Activated T-helper 9 cell treated with anti-CD3 and anti-CD28 coated beads, Interleukin-2, amount 50 U/mL, for 16 hours (primary cell): ENCODE measurements at places on chromosomes 2 and 18.
A peak's percentile ranks its signal among the peaks of the same experiment; 100 is the strongest.

- DNase-seq = no peak
These were observed 86.0 kb downstream of the DTNB start for GRCh38 chr2:25587361-25587760.

DNA sequence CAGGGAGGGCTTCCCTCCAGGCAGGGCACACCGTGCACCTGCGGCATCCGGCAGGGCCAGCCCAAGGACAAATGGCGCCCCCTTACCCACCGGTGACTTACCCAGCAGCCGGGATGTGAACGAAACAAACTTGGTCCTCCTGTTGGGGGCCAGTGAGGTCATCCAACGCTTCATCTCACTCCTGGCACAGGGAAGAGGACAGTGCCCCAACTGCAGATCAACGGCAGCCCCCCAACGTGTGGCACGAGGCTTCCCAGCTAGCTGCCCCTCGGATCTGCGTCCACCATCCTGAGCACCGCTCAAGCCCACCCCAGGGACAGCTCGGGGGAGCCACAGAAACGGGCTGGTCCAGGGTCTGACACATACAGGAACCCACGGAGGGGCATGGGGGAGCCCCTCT lies 12.0 kb downstream of the SNORC start:
- no peak for DNase-seq

DNA sequence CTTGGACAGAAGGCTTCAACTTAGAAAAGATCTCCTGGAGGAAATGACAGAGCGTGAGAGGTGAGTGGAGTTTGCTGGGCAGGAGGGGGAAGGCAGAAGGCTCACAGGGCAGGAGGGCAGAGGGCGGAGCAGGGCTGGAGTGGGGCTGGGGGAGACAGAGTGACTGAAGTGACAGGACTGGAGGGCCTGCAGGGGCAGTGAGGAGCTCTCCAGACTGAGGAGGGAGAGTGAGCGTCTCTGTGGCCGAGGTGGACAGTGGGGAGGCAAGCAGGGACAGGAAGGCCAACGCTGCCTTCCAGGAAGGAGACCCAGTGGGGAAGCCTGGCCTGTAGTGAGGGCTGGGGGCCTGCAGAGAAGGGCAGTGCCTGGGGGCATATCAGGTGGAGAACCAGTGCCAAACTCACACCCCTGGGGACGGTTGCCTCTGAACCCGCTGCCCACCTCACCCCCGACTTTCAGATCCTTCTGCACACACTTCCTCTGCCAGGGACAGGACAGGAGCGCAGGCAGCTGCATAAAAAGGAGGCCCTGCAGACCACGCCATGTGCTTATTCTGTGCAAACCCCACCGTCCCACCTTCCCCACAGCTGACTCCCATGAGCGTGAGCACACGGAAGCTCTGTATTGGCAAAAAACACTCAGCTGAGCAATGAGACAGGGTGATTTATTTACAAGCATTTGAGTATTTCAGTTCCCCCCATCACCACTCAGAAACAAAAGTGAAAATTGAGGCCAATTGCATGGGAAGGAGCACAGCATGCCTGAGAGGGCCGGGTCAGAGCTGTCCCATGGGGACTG lies 244.3 kb downstream of the FAM210A start:
- DNase-seq = no peak

DNA sequence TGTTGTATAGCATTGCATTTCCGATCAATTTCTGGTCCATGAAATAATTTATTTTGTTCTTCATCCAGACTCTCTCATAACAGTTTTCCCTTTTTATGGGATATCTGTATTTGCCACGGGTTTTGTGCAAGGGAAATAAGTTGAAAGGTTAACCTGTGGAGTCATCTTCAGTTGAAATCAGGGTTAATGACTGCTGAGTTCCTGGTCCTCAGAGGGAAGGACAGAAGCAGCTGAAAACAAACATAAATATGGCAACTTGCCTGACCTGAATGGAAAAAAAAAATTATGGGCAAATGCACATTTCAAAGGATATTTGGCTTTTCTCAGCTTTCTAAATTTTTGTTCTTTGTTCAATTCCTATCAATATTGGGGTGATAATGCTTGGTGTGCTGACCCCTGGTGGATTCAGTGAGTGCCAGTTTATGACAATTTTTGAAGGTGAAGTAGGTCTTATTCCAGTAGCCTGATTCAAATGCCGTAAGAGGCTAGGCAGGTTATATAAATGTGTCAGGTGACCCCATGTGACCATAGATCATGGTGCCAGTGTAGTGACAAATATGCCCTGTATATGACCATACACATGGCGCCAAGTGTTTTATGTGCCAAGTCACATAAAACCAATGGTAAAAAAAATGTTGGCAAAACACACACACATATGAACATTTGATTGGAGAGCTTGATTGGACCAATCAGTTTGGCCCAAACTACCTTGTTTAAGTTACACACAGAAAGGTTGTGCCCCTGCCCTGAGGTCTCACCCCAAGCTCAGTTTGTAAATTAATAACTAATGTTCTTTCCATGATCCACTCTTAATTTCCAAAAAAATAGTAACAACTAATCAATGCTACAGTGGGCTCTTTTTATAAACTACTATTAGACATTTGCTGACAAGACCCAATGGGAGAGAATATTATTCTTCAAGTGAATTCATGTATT lies 47.6 kb upstream of the FAM124B start:
- DNase-seq = no peak

GRCh38 chr2:108960006-108960405 lies 29.0 kb downstream of the EDAR start:
- no peak for DNase-seq

- DNase-seq = no peak
These were observed 38.0 kb upstream of the ERMN start for GRCh38 chr2:157363612-157364101.

- DNase-seq = no peak
These were observed 3.9 kb downstream of the HOXD8 start for GRCh38 chr2:176133389-176133788.

GRCh38 chr18:4817665-4818064 lies 362.6 kb upstream of the DLGAP1 start:
- no peak for DNase-seq

- no peak for DNase-seq
These were observed 39.9 kb downstream of the REEP1 start for GRCh38 chr2:86297382-86298147.

- no peak for DNase-seq
These were observed 4.5 kb downstream of the PSTPIP2 start for GRCh38 chr18:46067438-46068007.

- DNase-seq = no peak
These were observed 274.0 kb downstream of the DLGAP1 start for GRCh38 chr18:4181086-4181485.

- peak; percentile 66 for DNase-seq
These were observed at the start of gene AGPS for GRCh38 chr2:177392373-177393202. AGPS (plus strand) TSS chr2:177392773; CDS start chr2:177392790, 17 bp downstream.

DNA sequence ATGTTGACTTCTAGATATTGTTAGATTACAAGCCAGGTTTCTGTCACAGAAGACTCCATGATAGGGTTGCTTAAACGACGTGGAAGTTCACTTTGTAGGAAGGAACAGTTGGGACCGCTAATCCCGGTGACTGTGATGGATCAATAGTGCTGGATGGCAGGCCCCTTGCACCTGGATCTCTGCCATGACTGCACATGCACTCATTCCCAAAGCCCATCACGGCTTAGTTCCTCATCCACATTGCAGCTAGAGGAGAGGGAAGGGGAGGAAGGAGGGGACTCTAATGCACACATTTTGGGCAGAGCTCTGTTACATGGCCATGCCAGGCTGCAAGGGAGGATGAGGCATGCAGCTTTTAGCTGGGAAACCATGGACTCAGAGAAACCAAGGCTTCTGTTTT lies 773.7 kb upstream of the RAB6C start:
- no peak for DNase-seq

GRCh38 chr18:74617486-74617885 lies 19.8 kb downstream of the ZNF407 start:
- DNase-seq = no peak

DNA sequence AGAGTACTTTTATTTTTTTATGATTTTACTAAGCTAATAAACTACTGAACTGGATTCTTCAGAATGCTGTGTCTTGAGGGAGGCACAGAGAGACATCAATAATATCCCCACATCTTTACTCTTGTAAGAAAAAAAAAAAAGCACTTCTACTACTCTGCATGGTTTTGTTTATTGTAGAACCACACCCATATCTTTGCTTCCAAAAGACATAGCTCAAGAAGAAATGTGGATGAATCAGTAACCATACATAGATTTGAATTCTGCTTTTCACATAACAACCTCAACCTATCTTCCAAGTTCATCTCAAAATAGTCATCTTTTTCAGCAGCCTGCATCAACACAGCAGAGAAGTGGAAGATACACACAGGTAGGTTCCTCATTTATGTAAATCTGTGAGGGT lies 12.2 kb upstream of the COL5A2 start:
- no peak for DNase-seq

GRCh38 chr18:59359576-59359952 lies 499 bp upstream of the LMAN1 start:
- DNase-seq = no peak

DNA sequence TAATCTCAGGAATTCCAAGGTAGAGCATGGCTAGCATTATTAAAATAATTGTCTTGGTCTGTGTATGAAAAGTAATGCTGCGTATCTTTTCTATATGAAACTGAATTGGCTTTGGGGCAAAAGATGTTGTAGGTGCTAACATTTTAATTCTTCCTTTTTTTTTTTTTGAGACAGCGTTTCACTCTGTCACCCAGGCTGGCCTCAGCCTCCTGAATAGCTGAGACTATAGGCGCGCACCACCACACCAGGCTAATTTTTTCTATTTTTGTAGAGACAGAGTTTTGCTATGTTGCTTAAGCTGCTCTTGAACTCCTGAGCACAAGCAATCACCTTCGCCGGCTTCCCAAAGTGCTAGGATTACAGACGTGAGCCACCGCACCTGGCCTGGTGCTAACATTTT lies 172.6 kb upstream of the STON1 start:
- no peak for DNase-seq

DNA sequence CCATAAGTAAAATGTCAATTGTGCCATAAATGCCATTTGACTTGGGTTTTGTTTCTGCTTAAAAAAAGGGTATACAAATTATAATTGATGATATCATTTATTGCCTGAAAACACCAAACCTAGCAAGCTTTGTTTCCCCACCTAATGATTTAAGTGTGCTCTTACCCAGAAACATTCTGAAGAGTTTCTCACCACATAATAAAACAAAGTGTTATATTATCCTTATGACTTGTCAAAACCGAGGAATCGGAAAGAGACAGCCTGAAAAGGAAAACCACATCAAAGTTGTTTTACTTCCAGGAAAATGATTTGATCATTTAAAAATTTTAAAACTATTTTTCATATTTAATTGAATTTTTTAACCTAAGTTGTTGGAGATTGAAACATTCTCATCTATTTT lies 170.5 kb upstream of the SLC39A10 start:
- no peak for DNase-seq

DNA sequence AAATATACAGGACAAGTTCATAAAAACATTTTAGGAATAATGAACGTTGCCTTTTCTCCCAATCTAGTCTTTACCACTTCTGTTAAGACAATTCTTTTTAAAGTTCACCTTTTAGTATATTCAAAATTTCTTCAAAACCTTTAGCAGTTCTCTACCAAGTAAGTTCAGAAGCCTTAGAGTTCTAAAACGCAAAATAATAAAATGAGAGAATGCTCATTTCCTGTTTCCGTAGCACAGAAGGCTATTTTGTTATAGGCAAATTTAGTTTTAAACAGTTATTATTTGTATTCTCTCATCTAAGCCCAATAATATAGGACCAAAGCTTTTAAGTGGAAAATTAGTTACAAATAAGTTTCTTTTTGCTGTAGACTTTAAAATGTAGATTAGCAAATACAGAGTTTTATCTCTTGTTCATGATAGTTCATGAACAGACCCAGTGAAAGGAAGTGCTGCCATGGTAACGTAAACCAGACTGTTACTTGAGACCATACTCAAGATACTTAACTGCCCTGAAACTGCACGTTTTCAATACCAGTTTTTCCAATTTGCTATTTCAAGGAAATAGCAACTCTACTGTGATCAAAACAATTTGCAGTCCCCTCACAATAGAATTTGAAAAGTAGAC lies 173.1 kb upstream of the STON1 start:
- DNase-seq = no peak

GRCh38 chr2:238344035-238344434 lies 23.7 kb downstream of the TRAF3IP1 start:
- DNase-seq = no peak

DNA sequence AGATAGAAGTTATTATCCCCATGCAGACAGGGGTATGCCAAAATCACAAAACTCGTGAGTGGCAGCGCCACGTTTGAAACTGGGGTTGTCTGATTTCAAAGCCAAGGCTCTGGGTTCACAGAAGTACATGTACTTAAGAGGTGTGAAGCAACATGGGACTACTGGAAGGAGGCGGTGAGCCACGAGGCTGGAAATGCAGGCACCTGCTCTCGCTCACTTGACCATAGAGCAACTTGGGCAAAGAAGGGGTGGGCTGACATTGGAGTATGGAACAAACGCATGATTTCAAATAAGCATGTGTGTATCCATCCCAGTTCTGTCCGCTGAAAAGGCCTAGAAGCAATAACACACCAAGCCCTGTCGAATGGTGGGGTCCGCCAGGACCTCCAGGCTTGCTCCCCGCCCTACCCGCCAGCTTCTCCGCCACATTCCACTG lies 593 bp upstream of the ACTR2 start:
- DNase-seq = no peak

- no peak for DNase-seq
These were observed 117.6 kb upstream of the APCDD1 start for GRCh38 chr18:10336749-10337350.

GRCh38 chr18:55086906-55087305 lies 127.6 kb upstream of the CCDC68 start:
- no peak for DNase-seq

DNA sequence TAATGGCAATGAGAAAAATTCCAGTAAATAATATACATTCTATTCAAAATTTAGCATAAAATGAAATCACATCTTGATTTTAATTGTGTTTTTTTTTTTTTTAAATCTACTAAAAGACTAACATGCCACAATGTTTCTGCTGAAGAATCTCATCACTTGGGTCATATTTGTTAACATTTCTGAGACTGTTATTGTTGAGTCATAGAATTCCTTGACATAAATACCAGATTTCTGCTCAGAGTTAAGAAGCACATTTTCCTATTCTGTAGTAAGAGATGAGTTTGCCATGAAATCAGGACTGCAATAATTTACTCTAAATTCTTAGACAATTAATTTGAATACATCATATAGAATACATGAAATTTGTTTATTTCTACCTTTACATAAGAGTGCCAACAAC lies 154.9 kb upstream of the KYNU start:
- no peak for DNase-seq

DNA sequence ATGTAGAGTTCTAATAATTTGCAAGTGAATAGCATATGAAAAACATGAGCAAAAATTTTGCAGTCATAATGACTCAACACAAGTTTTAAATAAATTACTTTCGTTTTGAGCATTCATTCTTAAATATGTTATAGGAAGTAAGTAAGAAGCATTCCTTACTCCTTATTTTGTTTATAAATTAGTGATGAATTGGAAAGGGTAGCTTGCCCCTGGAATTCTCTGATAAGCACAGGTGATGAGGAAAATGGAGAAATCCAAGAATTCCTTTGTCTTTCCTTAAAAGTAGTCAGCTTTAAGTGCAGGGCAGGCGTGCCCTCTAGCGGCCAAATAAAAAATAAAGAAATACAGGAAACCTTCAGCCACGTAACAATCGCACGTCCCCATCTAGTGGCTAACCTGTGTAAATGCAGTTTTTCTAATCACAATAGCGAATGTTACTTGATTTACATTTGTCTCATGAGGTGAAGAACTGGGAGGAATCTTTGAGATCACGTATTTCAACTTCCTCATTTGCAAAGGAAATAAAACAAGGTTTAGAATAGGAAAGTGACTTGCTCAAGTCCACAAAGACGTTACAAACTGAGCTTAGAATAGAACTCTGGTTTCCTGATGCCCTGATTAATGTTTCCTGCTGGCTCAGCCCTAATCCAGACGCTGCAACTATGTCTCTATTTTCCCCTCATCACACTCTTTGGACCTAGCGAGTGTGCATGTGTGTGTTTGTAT lies 47.2 kb upstream of the ZNG1B start:
- DNase-seq = peak; percentile 18
